HS-5 (cell line): ENCODE measurements at places on chromosomes 11 and 22.

DNA sequence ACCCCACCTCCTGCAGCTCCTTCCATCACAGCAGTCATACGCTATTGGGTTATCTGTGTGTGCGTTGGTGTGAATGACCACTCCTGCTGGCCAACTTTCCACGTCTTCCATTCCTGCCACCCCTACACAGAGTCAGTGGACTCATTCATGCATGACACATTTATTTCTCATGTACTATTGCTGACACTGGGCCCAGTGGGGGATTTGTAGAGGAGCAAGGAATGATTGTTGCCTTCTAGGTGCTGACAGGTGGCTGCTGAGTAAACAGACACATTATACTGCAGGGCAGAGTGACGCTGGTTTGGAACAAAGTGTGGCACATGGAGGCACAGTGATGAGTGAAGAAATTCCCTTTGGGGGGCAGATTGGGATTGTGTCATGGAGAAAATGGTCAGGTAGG, 113.9 kb downstream of the CCDC81 start:
- DNase-seq, result no peak

DNA sequence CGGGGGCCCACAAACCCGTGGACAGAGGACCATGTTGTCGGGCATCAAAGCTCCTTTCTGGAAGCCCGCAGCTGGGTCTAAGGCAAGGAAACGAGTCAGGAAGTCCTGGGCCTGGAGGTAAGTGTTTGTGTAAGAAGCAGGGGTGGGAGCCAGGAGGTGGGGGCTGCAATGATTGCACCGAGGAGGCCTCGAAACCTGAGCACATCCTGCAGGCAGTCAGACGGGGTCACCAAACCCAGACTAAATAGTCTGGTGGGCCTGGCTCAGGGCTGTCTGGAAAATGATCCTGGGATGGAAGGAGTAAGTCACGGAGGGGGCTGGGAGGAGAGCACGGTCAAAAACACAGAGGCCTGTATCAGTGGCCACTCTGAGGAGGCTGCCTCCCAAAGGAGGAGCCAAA, 539.2 kb downstream of the MN1 start:
- DNase-seq, result no peak

- DNase-seq, result no peak
These were observed 3.8 kb downstream of the ZFPL1 start for GRCh38 chr11:65087827-65088226.

DNA sequence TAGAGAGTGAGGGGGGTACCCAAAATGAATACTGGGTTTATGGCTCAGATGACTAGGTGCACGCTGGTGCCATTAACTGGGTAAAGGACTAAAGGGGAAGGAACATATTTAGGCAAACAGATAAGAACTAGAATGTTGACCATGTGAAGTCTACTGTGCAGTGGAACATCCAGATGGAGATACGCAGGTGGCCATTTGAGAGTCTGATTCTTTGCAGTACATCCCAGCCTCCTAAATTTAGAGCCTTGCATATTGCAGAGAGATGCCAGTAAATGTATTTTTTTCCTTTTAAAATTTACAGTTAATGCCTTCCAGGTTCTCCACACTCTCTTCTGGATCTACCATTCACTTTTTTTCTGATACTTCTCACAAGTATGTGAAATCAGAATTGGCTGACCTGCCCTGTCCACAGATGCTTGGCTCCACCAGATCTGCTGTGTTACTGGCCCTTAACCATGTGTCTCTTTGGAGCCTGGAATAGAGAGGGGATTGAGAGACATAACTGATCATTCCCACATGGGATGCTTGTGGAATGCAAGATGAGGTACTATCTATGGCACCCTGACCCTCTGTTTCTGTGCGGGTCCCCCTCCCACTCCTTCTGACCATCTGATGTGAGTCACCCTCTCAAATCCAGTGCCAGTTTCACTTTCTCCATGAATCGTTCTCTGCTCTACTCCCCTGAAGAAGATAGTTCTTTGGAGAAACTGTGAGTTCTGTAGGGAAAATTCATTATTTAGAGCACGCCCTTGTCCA, 77.0 kb upstream of the NCAM1 start:
- peak; percentile 11 for DNase-seq

- DNase-seq, result no peak
These were observed 76.2 kb downstream of the KCNC1 start for GRCh38 chr11:17810746-17811145.

DNA sequence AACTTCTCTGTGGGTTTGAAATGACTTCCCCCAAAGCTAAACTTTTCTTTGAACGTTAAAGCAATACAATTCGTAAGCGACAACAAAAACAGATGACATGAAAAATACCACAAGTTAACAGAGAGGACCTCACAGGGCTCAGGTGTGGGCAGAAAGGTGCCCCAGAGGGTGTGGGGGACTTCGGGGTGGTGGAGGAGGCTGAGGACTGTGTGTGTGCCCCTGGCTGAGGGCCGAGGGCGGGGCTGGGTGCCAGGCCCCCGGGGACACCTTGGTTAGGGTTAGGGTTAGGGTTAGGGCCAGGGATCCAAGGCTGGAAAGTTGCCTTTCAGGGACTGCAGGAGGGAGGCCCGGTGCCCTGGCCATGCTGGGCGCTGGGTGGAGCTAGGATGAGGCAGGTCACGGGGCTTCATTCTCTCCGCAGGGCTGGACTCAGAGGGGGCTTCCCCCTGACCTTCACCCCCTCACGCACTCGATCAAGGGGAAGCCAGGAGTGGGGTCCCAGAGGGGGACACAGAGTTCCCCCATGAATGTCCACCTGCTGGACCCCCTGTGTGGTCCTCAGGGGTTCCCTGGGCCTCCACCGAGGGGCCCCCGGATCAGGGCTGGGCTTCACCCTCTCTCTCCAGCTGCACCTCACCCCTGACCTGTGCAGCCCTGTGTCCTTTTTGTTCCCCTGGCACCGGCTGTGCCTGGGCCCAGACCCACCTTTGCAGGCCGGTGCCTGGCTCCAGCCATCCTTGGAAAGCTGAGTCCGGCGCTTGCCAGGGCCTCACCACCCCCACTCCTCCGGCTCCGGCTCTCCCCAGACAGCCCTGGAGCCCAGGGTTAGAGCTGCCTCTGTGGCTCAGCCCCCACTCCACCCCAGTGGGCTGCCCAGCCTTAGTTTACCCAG, 7.0 kb downstream of the TNNI2 start:
- DNase-seq, result no peak

DNA sequence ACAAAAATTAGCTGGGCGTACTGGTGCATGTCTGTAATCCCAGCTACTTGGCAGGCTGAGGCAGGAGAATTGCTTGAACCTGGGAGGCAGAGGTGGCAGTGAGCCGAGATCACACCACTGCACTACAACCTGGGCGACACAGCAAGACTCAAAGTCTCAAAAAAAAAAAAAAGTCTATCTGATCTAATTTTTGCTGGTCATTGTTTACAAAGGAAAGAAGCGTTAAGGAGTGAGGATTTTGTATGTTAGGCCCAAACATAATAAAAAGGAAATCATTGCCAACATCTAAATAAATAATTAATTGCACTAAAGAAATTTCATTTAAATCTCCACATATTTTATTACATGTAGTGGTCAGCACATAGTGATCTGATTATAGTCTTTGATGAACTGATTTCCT, 2.9 kb downstream of the RBX1 start:
- no peak for DNase-seq

DNA sequence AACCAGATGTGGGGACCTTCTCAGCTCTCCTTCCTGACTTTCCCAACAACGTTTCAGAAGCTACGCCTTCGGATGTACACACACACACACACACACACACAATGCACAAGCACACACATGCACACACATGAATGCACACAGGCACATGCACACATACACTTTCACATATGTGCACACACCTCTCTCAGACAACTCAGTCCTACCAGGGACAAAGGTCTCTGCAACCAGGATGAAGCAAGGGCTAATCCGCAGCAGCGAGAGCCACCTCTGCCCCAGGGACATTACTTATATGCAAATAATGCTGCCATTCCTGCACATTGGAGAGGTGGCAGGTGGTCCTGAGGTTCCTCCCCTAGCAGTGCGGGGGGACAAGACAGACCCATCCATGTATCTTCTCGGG, 27.4 kb upstream of the LINC01488 start:
- no peak for DNase-seq

DNA sequence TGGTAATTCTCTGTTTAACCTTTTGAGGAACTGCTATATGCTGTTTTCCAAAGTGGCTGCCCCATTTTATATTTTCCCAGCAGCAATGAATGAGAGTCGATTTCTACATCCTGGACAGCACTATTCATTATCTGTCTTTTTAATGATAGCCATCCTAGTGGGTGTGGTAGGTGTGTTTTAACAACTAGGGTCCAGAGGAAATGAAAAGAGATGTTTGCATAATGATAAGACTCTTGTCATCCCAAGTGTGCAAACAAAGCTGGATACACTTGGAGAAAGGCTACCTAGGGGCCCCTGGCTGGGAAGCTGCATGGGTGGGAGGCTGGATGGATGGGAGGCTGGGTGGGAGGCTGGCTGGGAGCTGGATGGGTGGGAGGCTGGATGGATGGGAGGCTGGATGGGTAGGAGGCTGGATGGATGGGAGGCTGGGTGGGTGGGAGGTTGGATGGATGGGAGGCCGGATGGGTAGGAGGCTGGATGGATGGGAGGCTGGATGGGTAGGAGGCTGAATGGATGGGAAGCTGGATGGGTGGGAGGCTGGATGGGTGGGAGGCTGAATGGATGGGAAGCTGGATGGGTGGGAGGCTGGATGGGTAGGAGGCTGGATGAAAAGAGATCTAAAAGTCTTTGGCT, 158.0 kb downstream of the DSCAML1 start:
- no peak for DNase-seq

- DNase-seq, result no peak
These were observed 15.1 kb downstream of the MN1 start for GRCh38 chr22:27786291-27786932.

DNA sequence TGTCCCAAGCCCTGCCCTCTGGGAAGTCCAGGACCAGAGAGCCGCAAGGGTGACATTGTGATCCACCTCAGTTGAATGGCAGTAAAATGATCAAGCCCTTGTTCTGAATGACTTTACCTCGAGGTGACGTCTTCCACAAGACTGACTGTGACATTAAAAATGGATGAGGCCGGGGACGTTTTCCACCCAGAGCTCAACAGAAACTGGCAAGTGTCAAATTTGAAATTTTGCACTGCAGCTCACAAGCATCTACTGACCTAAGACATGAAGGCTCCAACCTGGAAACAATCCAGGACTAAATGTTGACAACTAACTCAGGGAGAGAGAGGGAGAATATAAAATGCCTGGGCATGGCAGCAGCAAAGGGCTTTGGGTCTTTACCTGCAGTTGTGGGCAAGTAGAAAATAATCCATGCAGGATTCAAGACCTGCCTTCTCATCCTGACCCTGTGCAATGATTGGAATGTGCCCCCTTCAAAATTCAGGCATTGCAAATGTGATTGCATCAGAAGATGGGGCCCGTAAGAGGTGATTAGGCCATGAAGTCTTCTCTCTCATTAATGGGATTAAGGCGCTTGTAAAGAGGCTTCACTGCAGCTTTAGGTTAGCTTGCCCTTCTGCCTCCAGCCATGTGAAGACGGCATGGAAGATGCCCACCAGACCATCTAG, 33.6 kb upstream of the CLMP start:
- DNase-seq, result no peak

DNA sequence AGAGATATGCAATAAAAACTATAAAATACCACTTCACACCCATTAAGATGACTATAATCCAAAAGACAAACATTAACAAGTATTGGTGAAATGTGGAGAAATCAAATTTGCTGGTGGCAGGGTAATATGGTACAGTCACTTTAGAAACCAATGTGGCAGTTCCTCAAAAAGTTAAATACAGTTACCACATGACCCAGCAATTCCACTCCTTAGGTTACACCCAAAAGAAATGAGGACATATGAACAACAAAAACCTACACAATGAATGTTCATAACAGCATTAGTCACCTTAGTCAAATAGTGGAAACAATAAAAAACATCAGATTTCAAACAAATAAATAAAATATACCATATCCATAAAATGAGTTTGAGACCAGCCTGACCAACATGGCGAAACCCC, 52.6 kb downstream of the RDX start:
- DNase-seq, result no peak

GRCh38 chr11:2106583-2107209, 32.5 kb downstream of the IGF2 start:
- DNase-seq, result no peak

GRCh38 chr11:7605186-7605943, 67.9 kb downstream of the CYB5R2 start:
- peak; percentile 40 for DNase-seq

GRCh38 chr11:67040147-67040546, 16.5 kb upstream of the RHOD start:
- DNase-seq, result no peak

DNA sequence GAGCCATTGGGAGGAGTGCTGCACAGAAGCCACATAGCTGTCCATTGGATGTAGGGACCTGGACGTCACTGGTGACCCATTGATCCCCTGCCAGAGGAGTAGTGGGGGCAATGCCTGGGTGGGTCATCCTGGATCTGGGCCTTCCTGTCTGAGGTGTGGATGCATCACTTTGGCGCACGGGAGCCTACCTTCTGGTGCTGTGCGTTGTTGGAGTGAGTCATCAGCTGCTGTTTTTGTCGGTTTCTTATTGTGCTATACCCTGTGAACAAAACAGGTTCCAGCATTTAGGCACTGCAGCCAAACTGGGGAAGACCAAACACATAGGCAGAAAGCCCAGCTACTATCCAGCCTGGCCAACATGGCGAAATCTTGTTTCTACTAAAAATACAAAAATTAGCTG, 3.2 kb downstream of the TAF6L start:
- no peak for DNase-seq

- no peak for DNase-seq
These were observed 62.9 kb upstream of the PRODH start for GRCh38 chr22:18999008-18999407.

DNA sequence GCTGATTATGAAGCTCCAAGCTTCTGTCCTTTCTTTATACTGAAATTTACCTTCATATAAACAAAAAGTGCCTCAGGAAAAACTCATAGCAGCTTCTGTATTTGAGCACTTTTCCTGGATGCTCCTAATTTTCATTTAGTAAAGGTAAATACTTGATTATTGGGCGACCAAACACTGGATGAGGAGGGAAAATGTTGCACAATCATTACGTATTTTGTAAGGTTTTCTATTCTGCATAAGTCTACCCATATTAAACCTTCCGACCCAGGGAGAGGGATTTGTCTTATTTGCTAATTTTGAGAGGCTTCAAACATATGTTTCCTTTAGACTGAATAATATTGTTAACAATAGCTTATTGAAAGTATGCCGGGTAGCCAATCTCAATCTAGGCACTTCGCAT, 4.3 kb upstream of the SLC6A5 start:
- DNase-seq, result no peak
